ENCODE measurements at places on chromosomes 4 and X.

DNA sequence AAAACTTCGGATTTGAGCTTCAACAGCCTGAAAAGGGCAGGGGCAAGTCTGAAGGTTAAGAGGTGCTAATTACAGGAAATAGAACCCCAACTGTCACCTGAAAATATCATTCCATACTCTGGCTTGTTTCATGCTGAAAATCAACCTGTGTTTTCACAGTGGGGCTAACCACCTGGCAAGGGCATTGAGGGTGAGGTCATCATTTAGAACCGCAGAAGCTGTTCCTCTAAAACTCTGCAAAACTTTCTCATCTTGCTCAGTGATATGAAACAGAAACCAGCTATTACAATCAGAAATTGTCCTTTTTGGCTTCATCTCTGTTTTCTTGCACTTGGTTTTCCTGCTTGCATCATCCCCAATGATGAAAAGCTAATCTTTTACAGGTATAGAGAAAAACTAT, 247.6 kb downstream of the DCLK2 start:
- DNase-seq = no peak

DNA sequence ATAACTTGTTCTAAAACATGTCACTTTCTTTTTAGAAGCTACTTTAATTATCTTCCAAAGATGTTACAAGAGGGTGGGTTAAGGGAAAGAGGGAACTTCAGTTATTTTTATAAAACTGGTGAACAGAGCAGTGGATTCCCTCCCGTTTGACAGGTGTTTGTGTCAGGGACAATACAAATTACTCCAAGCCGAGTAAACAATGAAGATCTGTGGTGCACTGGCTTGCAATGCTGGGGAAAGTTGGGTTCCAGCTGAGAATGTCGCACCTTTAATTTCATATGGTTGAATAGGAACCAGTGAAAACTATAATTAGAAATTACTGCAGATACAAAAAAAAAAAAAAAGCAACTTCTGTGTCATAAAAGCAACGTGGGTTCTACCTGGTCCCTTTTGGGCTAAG, 98.6 kb upstream of the TTC29 start:
- no peak for DNase-seq

DNA sequence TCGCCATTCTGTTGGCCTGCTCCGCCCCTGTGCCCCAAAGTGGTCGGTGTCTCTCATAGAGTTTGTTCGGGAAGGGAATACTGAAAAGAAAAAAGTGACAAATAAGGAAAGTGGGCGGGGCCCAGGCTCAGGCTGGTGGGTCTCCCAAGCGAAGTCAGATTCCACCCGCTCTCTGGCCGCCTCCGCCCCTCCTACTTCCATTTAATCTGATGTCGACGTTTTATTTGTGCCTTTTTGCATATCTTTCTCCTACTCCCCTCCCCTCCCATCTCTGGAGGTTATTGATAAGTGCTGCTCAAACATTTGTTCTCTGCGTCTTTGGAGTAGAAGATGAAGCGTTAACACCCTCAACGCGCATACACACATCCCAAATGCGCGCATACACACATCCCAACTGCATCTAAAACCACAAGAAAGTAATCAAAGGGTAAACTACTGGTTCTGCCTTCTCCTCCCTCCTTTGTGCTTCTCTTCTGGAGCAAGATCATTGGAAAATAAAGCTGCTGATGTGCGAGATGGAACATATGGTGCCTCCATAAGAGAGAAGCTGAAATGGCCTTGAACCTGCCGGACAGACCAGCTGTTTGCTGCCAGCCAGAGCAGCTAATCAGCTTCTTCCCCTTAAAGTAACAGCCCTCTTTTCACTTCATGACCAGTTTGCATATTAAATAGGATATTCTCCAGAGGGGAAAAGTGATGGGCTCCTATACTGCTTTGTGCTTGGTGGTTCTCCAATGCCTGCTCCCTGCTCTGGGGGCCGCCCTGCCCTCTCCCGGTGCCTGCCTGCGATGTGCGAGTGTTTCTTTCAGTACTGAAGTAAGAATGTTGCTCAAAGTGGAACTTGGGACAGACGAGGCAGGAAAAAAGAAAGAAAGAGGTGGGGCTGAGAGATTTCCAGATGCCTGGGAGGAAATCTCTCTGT, 3.1 kb downstream of the MAMLD1 start:
- peak; percentile 38 for DNase-seq

GRCh38 chrX:41559235-41560052, 112.3 kb downstream of the NYX start:
- peak; percentile 37 for DNase-seq

- no peak for DNase-seq
Observed at GRCh38 chrX:44282753-44283152, 60.7 kb downstream of the EFHC2 start.

DNA sequence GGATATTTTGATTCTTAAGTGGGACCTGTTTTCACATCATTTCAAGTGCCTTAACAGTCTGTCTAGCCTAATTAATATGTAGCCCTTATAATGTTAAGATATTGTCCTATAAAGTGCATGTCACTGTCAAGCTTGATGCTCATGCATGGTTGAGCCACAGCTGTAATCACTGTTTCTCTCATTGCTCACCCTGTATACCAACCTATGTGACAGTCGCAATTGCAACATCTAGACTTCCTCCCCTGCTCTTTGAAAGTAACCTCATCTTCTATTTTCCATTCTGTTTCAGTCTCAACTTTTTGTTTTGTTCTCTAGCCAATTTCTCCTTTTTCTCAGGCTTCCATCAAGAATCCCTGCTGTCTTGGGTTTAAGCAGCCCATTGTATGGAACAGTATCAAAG, 24.4 kb upstream of the MSL3 start:
- DNase-seq = peak; percentile 19

DNA sequence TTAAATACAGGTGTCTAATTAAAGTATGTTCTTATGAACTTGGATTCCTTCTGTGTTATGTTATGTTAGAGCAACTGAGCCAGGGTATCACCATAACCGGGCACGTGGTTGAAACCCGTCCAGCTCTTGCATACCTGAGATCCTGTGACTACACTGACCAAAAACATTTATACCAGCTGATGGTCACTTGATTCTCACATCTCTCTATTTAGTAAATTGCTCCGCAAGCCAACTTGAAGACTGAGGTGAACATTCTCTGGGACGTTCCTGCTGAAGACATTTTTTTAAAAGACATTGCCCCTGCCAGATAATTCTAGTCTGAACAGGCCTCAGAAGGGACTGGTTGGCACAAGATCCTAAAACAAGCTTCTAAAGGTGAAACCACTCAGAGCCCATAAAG, 550.0 kb upstream of the DIPK2B start:
- no peak for DNase-seq

GRCh38 chr4:159106636-159107035, 3.8 kb downstream of the RAPGEF2 start:
- no peak for DNase-seq

DNA sequence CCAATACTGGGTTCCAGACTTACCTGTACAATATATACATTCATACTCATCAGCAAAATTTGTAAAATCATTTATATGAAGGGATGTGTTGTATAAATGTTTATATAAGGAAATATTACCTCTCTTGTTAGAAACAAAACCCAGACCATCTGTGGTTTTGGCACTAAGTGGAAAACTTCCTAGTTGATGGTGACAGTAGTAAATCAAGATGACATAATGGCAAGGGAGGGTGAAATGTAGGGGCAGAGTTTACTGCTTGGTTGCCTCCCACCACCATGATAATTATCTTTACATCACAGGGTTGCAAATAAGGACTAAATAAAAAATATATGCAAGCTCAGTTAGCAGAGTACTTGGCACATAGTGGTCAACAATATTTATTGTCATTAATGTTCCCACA, 365.3 kb upstream of the TEX13C start:
- DNase-seq = no peak

GRCh38 chr4:134677209-134677814, 475.7 kb upstream of the PABPC4L start:
- no peak for DNase-seq

DNA sequence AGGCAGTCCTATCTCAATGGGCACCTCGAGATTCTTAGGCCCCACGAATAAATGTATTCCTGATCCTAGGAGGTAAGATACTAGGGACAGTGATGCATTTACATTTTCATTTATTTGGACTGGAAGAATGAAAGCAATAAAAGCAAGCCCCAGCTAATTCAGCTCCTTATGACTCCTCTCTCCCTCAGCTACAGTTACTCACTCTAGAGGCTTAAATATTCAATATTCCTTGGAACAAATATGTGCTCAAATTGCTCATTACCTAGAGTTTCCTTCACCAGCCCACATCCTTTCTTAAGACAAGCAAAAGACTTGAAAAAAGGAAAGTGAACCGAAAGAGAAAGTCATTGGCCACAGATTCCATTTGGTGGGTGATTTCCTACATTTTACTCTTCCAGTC, 13.9 kb downstream of the PAGE2 start:
- DNase-seq = peak; percentile 1

DNA sequence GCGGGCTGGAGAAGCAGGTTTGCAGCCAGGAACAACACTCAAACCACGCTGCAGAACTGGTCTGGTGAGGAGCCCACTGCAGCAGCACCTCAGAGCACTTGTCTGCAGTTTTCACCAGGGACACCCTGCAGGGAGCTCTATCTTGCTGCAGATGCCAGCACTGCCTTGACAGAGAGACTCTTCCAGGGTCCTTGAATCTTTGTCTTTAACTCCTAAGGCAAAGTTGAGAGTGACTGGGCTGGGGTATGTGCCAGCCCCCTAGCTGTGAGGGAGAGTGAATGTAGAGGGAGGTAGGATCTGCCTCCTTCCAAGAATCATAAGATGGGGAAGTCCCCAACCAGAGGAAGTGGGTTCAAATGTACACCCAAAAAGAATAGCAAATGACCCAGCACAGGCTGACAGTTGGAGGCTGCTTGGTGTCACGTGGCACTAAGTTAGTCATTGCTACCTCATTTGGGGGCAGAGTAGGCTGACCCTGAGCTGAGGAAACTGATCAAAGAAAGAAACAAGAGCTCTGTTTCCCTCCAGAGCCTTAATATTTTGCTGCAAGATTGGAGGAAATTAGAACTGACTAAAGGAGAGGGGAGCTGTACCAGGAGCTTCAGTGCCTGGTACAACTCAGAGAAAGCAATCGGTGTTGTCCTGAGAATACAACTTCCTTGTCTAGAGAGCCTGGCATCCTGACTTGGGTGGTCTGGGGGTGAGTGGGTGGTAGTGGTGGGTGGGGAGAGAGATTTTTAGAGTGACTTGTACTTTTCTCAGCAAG, 28.2 kb upstream of the HUWE1 start:
- peak; percentile 74 for DNase-seq

DNA sequence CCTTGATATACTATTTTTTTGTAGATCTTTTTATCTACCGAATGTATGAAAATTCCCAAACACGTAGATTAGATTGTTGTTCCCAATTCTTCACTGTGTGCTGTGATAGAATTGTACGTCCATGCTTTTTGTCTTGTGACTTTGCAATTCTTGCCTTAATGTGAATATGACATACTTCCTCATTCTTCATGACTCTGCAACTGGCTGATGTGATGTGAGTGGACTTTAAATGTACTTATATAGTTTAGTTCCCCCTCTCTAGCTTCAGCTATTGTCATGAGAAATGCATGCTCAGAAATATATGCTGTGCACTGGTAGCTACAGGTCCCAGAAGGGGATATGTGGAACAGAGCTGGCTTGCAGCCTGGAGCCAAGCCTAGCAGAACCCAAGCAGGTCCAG, 89.4 kb downstream of the FTHL17 start:
- peak; percentile 8 for DNase-seq

DNA sequence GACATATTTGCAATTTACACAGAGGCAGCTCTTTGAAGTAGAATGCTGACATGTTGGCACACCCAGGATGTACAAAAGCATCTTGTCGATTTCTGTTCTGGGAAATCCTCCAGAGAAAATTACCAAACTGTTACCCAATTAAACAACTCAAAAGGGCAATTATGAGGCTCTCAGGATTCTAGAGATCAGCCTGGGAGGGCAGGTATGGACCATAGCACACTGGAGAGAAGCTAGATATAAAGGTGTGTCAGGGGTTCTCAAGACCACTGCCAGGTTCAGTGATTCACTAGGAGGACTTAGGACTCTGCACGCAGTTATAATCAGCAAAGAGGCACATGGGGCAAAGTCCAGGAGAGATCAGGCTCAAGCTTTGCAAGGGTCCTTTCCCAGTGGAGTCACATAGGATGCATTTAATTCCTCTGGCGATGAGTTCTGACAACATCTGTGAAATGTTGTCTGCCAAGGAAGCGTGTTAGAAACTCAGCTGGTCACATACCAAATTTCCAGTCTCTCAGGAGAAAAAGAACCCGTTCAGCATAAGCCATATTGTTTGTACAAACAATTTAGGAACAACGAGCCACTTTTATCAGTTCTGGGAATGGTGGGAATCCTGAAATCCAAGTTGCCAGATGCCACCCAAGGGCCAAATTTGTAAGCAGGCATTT, 100.8 kb downstream of the SYTL5 start:
- DNase-seq = no peak

- no peak for DNase-seq
Observed at GRCh38 chr4:87551361-87551760, 22.2 kb upstream of the SPARCL1 start.

- DNase-seq = peak; percentile 74
Observed at GRCh38 chr4:183788308-183788905, 116.7 kb upstream of the STOX2 start.

DNA sequence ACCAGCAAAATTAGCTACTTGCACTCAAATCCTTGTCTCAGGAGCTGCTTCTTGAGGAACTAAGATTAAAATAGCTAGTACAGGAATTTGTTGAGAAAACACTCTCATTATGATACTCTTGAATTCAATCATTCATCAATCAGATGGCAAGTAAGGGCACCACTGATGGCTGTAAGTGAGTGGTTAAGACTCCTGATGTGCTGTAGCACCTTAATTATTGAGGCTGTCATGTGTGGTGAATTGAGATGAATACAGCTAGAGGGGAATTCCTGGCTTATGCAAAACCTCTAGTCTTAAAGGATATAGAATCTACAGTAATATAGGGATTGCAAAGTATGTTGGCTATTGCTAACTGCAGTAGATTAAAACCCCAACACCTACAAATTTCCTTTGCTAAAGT, 509.1 kb downstream of the IQCM start:
- DNase-seq = no peak

GRCh38 chrX:6849716-6850414, 297.6 kb upstream of the STS start:
- peak; percentile 3 for DNase-seq

- DNase-seq = no peak
Observed at GRCh38 chr4:148787831-148788477, 345.7 kb upstream of the NR3C2 start.

DNA sequence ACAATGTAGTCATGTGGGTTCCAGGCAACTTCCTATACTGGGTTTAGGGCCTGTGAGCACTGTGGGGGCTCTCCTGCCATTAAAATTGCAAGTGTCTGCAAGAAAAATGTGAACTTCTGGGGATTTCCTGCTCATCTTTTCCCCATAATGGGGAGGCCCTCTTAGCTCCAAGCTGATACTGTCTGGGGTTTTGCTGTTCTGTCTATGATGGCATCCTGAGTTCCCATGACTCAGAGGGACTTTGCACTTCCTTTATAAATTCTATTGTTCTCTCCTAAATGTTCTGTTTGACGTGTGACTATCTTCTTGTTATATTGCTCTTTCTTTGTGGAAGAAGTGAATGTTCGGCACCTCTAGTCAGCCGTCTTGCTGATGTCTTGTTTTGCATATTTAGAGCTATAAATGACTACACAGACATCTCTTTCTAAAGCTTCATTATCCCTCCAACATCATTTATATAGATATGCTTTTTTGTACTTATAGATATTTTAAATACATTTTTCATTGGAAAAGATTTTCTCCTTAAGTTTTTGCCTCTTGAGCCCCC, 465.8 kb downstream of the NAF1 start:
- DNase-seq = no peak

- DNase-seq = peak; percentile 46
Observed at GRCh38 chr4:70902577-70903290, 565 bp downstream of the MOB1B start.

GRCh38 chrX:31547416-31547815, 475.6 kb upstream of the FTHL17 start:
- DNase-seq = no peak
